ENCODE measurements at places on chromosomes 2 and 18. TPM values are rescaled to one million over a fixed set of nuclear protein-coding genes. Genes with fewer than 3 reads are reported as not detected.

Gene STRN
- 28.3 TPM for total RNA-seq

Gene CPLX4
- total RNA-seq, result not detected

Gene ARHGAP15
- 41.3 TPM for total RNA-seq

DNA sequence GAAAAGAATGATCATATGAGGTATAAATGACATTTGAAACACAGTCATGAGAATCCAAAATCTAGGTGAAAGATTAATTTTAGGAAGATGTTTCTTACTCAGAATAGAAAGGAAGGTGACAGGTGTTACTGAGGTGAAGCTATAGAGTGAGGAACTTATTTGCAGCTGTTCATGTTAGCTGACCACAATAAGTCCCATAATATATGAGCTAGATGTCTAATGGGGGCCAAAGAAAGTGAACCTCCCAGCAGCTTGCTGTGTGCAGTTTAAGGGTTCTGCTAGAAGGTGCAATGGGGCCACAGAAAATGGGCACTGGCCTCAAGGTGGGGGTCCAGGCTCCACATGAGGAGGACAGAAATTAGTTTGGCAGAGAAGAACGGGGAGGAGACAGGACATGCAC lies 1374.9 kb upstream of the CRIM1 start:
- DNase-seq, result no peak
